ENCODE measurements at places on chromosomes 16 and 17. TPM values are rescaled to one million over a fixed set of nuclear protein-coding genes. Genes with fewer than 3 reads are reported as not detected.

DNA sequence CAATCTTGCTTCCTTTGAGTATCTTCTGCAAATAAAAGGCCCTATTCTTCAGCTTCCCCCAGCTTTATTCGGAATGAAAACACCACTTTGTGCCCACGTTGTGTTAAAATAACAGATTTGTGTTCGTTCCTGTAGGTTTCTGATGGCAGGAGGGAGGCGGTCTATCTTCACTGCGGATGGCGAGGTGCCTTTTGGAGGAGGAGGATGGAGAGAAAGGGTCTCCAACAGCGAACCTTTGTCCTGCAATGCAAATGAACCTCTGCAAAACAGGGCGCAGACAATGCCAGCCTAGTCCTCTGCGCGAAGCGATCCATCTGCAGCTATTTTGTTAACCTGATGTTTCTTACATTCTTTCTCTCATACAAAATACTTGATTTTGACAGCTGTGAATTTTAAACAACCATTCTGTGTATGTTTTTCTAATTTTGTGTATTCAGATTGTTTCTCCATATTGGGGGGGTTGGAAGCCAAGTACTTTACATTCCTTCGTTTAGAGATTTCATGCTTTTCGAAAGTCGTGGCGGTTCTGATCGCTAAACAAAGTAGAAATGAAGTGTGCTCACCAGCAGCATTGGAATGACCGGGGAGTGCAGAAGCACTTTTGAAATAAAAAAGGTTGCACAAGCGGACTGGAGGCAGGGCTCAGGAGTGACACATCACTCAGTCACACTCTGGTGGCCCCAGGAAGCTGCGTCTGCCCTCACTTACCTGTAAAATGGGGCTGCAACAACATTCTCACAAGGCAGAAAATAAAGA is 279.0 kb upstream of the IRX5 start:
- H3K4me3 ChIP-seq = no peak overlapping the region
- H3K27ac ChIP-seq = no peak overlapping the region
- H3K36me3 ChIP-seq = no peaks in the 10 kb centered on the region
- DNase-seq = no peak
- no peaks in the 10 kb centered on the region for H3K4me1 ChIP-seq

Gene SGCA
- 2.5 TPM for polyA plus RNA-seq

DNA sequence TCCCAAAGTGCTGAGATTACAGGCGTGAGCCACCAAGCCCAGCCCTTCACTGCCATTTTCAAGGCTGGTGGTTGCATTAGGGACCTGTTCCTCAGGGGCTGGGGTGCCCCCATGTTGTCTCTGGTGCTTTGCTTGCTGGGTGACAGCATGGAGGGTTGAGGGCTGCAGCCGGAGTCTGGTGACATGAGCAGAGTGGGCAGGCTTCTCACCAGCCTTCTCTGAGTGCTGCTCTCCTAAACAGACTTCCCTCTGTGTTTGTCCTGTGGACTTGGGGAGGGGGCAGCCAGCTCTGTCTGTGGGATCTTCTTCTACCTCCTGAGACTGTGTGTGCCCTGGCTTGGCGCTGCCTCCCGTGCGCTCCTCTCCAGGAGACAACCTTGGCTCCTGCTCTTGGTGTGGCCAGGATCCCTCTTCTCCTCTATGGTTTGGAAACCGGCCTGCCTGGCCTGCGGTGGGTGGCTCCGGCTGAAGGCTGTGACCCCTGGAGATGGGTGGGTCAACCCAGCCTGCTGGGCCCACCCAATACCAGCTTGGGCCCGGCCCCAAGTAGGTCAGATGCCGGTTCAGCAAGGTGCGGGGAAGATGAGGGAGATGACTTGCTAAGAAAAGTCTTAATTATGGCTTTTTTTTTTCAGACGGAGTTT is 72.1 kb downstream of the PDPK1 start:
- H3K27me3 ChIP-seq = no peaks in the 10 kb centered on the region
- H3K4me1 ChIP-seq = no peaks in the 10 kb centered on the region
- peaks cover 8% of the 10 kb centered on the region for H3K36me3 ChIP-seq
- H3K4me3 ChIP-seq = no peak overlapping the region
- no peak overlapping the region for H3K27ac ChIP-seq

DNA sequence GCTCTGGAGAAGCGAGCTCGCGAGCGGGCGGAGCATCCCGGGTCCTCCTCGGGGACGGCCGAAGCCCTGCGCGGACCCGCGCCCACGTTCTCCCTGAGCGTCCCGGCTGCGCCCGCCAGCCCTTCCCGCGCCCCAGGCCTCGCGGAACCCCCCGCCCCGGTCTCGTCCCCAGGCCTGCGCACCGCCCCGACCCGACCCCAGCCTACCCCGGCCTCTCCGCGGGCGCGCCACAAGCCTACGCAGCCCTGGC is 159 bp downstream of the USP36 start:
- DNase-seq = no peak
- peak overlapping the region; percentile 97 for H3K27ac ChIP-seq
- H3K27me3 ChIP-seq = no peaks in the 10 kb centered on the region
- H3K4me1 ChIP-seq = peaks cover 17% of the 10 kb centered on the region
- peak overlapping the region; percentile 74 for H3K4me3 ChIP-seq

DNA sequence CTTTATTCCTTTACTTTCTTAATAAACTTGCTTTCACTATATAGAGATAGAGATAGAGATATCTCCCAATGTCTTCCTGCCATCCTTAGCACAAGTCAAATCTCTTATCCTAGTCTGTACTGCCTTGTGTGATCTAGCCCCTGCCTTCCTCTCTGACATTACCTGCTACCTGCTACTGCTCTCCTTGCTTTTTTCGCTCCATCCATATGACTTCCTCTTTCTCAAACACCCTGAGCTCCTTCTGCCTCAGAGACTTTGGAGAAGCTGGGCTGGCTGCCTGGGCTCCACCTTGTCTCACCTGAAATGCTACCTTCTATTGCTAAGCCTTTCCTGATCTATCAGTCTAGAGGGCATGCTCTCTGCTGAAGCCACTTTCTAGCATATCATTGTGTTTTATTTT is 24.7 kb upstream of the WSB1 start:
- no peaks in the 10 kb centered on the region for H3K36me3 ChIP-seq
- no peak overlapping the region for H3K27ac ChIP-seq
- no peak for DNase-seq
- H3K27me3 ChIP-seq = no peaks in the 10 kb centered on the region

Gene JUP
- 231 TPM for polyA plus RNA-seq

Gene RPGRIP1L
- 0.60 TPM for polyA plus RNA-seq

- H3K27ac ChIP-seq = peak overlapping the region; percentile 48
- peak; percentile 94 for DNase-seq
- no peak overlapping the region for H3K4me3 ChIP-seq
- no peaks in the 10 kb centered on the region for H3K36me3 ChIP-seq
- H3K4me1 ChIP-seq = peaks cover 16% of the 10 kb centered on the region
Observed at GRCh38 chr17:17900615-17901520, 64.1 kb upstream of the SREBF1 start.

Gene SPATA22
- not detected for polyA plus RNA-seq

Gene ZNF385C
- polyA plus RNA-seq = 0.60 TPM

Gene ZNF598
- 21.0 TPM for polyA plus RNA-seq

DNA sequence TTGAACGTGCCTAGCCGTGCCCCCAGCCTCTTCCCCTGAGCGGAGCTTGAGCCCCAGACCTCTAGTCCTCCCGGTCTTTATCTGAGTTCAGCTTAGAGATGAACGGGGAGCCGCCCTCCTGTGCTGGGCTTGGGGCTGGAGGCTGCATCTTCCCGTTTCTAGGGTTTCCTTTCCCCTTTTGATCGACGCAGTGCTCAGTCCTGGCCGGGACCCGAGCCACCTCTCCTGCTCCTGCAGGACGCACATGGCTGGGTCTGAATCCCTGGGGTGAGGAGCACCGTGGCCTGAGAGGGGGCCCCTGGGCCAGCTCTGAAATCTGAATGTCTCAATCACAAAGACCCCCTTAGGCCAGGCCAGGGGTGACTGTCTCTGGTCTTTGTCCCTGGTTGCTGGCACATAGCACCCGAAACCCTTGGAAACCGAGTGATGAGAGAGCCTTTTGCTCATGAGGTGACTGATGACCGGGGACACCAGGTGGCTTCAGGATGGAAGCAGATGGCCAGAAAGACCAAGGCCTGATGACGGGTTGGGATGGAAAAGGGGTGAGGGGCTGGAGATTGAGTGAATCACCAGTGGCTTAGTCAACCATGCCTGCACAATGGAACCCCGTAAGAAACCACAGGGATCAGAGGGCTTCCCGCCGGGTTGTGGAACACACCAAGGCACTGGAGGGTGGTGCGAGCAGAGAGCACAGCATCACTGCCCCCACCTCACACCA is 724 bp downstream of the GAA start:
- H3K27me3 ChIP-seq = no peaks in the 10 kb centered on the region
- DNase-seq = no peak
- H3K4me1 ChIP-seq = peaks cover 19% of the 10 kb centered on the region
- H3K27ac ChIP-seq = peak overlapping the region; percentile 91
- peak overlapping the region; percentile 93 for H3K4me3 ChIP-seq

Data from sigmoid colon (tissue), 7 donors.